Cerebellar nuclear complex (tissue), 1 donor: ENCODE measurements at places on chromosomes 16 and 17.

DNA sequence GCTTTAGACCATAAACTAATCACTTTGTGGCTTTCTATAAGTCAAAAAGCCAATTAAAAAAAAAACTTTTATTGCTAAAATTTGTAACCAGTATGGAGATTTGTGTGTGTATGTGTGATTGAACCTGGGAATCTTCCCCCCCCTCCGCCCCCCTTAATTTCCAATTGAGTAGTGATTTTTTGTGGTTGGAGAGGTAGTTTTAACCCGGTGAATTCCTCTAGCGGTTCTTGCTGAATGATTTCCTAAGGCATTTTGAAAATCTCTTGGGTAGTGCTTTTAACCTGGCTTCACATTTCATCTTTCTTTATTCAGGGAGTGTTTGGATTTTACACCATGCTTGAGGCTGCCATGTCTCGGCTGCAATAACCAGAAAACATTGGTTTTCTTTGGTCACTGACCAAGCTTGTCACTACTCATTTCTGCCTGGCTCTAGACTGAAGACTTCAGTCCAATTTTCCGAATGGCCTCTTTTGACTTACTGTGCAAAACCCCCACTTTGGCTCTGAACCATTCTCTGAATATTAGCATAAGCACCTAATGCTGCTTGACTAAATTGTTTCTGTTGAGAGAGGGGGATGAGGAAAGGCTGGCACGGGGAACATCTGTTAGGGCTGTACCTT is 35.6 kb downstream of the PRKCA start:
- no peak for DNase-seq

DNA sequence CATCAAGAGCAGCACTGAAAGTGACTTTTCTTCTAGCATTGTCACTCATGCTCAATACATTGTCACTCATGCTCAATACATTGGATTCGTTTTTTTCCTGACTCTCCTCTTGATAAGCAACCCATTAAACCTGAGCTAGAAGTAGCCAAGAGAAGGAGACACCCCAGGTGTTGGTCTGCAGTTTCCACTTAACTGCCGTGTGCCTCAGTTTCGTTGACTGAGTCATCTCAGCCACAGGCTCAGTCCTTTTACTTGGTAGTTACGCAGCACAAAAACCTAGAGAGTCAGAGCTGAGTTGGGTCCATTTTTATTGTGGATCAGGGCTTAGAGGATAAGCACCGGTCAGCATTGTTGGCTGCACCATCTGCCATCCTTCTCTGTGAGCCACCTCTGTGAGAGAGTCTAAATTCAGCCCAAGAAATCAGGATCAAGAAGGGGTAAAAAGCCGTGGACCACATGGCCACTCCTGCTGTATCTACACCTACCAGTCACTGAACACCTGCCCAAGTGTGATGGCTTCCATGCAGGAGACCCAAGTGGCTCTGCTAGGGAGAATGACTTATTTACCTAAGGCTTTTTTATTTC is 11.3 kb downstream of the GINS2 start:
- DNase-seq = no peak

DNA sequence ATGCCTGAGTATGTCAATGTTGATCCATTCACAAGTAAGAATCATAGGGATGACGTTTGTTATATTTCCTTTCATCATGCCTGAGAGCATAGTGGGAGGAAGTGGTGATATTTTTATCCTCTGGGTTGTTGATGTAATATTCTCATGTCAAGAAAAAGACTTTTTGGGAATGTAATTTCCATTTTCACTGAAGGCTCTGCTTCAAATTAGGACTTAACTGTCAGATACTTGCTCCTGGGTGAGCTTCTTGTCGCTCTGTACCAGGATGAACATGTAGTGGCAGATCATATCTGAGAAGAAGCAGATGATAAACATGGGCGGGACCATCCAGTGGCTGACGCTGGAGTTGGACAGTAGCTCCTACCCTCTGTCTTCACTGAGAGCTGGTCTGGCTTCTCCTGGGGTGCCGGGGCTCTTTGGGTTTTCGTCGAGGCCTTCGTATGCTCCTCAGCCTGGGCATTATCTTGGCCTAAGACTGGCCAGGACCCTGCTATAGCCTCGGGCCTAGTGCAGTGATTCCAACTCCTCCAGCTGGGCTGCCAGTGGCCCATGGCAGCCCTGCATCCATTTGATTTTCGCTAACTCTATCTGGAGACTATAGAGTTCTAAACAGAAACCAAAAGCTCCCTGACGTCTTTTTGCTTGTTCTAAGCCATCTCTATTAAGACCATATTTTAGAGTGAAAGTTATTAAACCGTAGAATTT is 19.7 kb downstream of the CYB5B start:
- no peak for DNase-seq

GRCh38 chr16:84339311-84339710 is 29.0 kb upstream of the ATP2C2 start:
- DNase-seq = no peak

GRCh38 chr16:4826980-4827379 is 20.1 kb downstream of the GLYR1 start:
- no peak for DNase-seq

DNA sequence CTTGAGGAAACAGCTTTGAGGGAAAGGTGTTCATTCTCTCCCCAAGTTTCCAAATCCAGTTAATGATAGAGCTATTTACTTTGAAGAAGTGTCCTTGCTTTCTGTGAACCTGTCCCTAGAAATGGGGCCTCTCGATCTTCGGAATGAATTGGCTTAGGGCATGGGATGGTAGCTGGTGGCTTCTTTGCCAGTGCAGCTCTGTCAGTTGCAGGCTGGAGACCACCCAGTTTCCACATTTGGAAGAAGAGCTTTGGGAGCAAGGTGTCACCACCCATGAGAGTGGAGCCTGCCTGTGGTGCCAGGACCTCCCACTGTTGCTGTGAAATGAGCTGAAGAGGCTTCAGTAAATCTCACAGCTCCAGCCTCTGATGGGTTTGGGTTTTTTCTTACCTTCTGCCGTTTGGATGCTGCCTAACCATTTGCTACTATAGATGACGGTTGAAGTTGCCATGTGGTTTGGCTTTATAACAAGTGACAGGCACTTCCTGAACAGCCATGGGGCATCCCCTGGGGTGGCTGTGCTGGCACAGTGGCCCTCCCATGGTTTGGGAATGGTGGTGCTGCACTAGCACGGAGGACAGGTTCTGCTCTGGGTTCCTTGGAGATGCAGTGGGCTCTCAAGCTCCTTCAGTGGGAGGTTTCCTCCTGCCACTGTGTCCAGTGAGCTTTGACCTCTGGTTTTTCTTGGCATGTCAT is 19.5 kb upstream of the SLC5A10 start:
- DNase-seq = no peak

- no peak for DNase-seq
Observed at GRCh38 chr16:85507342-85507741, 105.8 kb upstream of the GSE1 start.

DNA sequence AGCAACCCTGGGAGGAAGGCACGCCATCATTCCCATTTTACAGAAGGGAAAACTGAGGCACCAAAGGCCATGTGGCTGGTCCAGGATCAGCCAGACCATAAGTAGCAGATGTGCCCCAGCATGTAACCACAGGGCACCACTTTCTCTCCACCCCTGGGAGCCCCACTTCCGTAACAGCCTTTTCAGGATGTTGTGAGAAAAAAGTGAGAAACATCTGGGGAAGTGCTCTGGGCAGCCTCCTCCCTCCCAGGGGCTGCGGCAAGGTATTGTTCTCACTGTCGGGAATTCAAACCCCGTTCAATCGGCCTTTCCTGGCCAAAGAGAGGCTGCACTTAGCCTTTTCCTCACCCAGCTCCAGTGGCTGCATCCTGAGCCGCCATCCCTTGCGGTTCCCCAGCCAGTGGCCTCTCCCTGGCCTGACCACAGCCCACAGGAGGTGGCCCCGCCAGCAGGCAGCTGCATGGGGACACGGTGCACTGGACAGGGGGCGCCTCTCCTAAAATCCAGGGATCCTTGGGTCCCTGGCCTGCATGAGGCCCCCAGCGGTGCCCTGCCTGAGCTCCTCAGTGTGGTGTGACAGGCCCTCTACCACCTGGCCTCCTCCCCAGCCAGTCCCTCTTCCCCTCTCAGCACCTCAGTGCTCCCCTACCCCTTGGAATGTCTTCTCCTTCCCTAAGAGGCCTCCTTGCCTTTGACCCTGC is 5.7 kb upstream of the CDH5 start:
- no peak for DNase-seq

DNA sequence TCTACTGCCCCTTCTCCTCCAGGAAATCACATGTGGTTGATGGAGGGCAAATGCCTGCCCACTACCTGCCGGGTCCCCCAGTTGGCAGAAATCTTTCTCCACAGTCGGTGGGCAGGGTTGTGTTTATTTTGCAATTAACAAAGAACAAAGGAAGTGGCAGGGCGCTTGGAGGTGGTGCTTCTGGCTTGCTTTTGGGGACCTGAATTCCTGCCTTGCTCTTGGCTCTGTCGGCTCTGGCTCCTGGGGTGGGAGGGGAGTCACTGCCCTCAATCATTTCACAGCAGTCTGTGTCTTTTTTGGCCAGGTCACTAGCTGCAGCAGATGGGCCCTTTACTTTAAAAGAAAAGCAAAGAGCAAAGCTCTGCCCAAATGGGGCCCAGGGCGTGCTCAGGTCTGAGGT is 69.2 kb downstream of the C16orf78 start:
- DNase-seq = no peak
